ENCODE measurements at places on chromosomes 11 and 22.
A peak's percentile ranks its signal among the peaks of the same experiment; 100 is the strongest.

DNA sequence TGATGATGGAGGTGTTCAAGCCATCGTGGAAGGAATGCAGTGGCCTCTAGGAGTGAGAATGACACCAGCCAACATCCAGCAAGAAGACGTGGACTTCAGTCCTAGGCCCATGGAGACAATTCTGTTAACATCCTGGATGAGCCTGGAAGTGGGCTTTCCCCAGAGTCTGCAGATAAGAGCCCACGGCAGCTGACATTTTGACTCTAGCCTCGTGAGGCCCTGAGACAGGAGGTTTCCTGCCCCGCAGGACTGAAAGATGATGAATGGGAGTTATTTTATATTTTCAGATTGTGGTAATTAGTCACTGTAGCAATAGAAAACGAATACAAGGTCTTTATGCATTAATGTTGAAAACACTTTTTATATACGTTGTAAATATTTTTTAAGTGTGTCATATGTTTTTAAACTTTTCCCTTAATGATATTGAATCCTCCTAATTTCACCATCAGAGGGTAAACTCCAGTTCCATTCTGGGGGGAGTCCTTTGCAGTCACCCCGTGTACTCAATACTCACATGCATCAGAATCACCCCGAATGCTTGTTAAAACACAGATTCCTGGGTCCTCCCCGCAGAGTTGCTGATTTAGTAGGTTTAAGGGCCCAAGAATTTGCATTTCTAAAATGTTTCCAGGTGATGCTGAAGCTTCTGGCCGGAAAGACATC is 570 bp upstream of the TPCN2 start:
- H3K4me3 ChIP-seq = peak overlapping the region; percentile 86
- H3K27me3 ChIP-seq = no peaks in the 10 kb centered on the region
- H3K4me1 ChIP-seq = peaks cover 37% of the 10 kb centered on the region
- no peak for DNase-seq
- peak overlapping the region; percentile 87 for H3K27ac ChIP-seq

DNA sequence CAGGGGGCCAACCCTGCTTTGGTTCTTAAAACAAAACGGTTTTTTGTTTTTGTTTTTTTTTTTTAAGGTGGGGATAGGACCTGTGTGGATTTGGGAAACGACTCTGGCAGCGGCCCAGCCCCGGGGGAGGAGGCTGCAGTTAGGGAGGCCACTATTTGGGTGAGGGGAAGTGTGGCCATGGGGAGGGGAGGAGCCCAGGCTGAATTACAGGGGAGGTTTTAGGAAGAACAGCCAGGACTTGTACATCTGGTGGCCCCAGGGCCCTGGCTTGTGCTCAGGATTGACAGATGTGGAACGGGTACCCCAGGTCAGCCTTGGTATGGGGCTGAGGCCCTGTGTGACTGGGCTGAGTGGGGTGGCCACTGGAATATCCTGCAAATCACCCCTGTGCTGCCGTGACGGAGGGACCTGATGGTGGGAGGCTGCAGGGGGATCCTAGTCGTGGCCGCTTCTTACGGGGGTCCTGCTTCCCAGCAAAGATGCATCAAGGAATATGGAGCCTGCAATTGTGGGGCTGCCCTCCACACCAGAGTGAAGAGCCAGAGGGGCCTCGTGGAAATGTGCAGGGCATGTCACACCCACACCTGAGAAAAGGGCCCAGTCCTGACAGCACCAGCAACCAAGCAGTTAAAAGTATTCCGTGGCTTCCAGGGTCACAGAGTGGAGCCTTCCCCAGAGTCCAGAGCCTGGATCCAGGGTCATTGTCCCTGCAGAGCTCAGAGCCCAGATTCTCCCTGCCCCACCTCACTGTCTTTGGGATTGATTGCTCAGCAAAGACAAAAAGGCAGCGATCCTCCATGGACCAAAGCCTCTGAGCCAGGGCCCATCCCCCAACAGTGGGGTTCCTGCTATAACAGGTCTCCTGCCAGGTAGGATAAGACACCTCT is 55.2 kb upstream of the WNT7B start:
- DNase-seq = no peak
- H3K36me3 ChIP-seq = peaks cover 3% of the 10 kb centered on the region
- peaks cover 27% of the 10 kb centered on the region for H3K4me1 ChIP-seq
- no peak overlapping the region for H3K4me3 ChIP-seq
- H3K27me3 ChIP-seq = no peaks in the 10 kb centered on the region

- no peaks in the 10 kb centered on the region for H3K4me1 ChIP-seq
- DNase-seq = no peak
- H3K4me3 ChIP-seq = no peak overlapping the region
Observed at GRCh38 chr11:35318977-35319925, 100.1 kb downstream of the SLC1A2 start.

GRCh38 chr11:116421529-116422185 is 351.1 kb downstream of the BUD13 start:
- no peak overlapping the region for H3K27ac ChIP-seq
- no peak overlapping the region for H3K4me3 ChIP-seq
- no peaks in the 10 kb centered on the region for H3K36me3 ChIP-seq
- H3K27me3 ChIP-seq = peaks cover 6% of the 10 kb centered on the region
- DNase-seq = no peak
- H3K4me1 ChIP-seq = no peaks in the 10 kb centered on the region

DNA sequence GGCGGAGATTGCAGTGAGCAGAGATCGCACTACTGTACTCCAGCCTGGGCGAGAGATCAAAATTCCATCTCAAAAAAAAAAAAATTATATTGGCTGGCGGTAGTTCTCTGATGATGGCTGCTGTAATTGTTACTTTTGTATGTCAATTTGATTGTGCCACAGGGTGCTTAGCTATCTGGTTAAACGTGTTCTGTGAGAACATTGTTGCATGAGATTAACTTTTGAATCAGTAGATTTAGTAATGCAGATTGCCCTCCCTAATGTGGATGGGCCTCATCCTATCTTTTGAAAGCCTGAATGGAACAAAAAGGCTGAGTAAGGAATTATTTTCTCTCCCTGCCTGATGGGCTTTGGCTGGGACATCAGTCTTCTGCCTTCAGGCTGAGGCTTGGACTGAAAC is 654.2 kb downstream of the OPCML start:
- no peak overlapping the region for H3K27ac ChIP-seq
- no peaks in the 10 kb centered on the region for H3K27me3 ChIP-seq
- no peaks in the 10 kb centered on the region for H3K36me3 ChIP-seq
- H3K4me1 ChIP-seq = no peaks in the 10 kb centered on the region
- DNase-seq = no peak

DNA sequence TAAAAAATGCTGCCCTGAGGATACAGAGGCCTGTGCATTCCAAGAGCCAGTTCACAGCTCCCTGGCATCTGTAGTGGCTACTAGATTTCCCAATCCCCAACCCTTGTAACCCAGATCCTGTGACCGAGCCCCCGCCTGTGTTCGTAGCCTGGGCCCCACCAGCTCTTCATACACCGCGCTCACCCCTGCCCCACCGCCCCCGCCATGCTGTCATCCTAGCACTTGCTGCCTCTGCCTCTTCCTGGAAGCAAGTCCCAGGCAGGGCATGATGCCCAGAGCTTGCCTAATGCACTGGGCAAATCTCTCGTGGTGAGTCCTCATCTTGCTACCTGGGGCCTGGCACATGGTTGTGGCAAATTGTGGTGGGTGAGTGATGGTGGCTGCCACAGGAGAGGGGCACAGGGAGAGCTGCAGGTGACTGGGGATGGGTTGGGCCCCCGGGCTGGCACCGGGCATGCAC is 7.1 kb downstream of the MGAT3 start:
- H3K36me3 ChIP-seq = no peaks in the 10 kb centered on the region
- H3K27me3 ChIP-seq = no peaks in the 10 kb centered on the region
- no peak for DNase-seq
- no peak overlapping the region for H3K27ac ChIP-seq
- no peaks in the 10 kb centered on the region for H3K4me1 ChIP-seq
- H3K4me3 ChIP-seq = no peak overlapping the region

DNA sequence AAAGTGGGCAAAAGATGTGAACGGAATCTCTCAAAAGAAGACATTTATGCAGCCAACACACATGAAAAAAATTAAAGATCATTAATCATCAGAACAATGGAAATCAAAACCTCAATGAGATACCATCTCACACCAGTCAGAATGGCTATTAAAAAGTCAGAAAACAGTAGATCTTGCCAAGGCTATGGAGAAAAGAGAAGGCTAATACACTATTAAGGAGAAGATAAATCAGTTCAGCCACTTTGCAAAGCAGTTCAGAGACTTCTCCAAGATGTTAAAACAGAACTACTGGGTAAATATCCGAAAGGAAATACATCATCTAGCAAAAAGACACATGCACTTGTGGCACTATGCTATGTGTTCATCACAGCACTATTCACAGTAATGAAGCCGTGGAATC is 388.2 kb upstream of the LUZP2 start:
- H3K27ac ChIP-seq = no peak overlapping the region
- no peak for DNase-seq
- H3K36me3 ChIP-seq = no peaks in the 10 kb centered on the region
- no peaks in the 10 kb centered on the region for H3K4me1 ChIP-seq

DNA sequence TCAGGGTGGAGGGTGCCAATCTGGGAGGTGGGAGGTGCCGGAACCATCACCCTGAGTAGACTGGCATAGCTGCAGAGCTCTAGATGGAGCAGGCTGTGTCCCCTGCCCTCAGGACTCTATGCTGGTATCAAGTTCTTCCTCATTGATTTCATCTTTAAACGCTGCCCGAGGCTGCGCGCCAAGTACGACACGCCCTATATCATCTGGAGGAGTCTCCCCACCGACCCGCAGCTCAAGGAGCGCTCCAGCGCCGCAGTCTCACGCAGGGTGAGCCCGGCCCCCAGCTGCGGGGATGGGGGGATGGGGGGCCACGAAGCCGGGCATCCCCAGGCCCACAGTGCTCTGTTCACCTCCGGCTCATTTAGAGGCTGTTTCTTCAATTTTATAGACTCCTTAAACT is 52.5 kb downstream of the GRAMD4 start:
- H3K27ac ChIP-seq = no peak overlapping the region
- H3K4me1 ChIP-seq = no peaks in the 10 kb centered on the region
- no peak for DNase-seq
- H3K4me3 ChIP-seq = no peak overlapping the region

GRCh38 chr22:47151490-47151889 is 389.0 kb downstream of the TBC1D22A start:
- no peaks in the 10 kb centered on the region for H3K36me3 ChIP-seq
- H3K27ac ChIP-seq = no peak overlapping the region
- H3K4me1 ChIP-seq = peaks cover 3% of the 10 kb centered on the region
- no peaks in the 10 kb centered on the region for H3K27me3 ChIP-seq
- no peak overlapping the region for H3K4me3 ChIP-seq
- DNase-seq = no peak

- H3K4me1 ChIP-seq = peaks cover 9% of the 10 kb centered on the region
- no peak overlapping the region for H3K4me3 ChIP-seq
- no peak overlapping the region for H3K27ac ChIP-seq
- DNase-seq = no peak
- H3K36me3 ChIP-seq = peaks cover 30% of the 10 kb centered on the region
Observed at GRCh38 chr11:118364956-118365615, 5.7 kb downstream of the UBE4A start.

DNA sequence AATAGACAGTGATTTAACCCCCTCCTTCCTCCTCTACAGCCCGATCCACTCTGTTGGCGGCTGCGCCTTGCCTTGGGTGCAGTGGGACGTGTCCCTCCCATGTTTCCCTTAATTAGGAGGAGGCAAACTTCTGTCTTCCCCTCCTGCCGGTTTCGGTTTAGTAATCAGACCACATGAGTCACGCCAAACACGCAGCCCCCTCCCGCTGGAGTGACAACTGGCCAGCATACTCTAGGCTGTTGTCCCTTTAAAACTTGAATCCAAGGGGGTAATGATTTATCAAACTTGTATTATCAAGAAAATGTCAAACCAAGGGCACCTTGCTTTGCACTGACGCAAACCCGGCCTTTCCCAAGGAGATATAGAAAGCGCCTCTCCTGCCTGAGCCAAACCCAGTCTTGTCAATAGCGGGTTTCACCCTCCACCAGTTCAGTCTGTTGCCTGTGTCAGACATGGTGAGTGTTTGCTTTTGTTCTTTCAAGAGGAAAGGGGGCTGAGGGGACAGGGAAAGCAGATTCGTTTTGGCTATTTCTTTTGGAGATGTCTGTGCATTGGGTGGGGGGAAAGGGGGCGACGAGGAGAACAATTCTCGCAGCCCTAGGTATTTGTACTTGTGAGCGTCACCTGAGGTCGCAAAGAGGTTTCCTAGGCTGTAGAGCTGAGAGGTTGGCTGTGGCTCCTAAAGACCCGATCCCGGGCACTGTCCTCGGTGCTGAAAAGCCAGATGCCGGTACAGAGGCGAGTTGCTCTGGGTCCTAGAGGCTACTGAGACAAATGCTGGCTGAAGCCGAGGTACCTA is at the start of gene SLC6A5:
SLC6A5 (plus strand) TSS at position 388 of the 799 bp plus-strand sequence; CDS start at position 453, 65 bp downstream.
- no peak within 1 kb of the TSS for H3K27ac ChIP-seq
- DNase-seq = no peak
- H3K4me1 ChIP-seq = no peaks in the 10 kb centered on the region
- no peak within 1 kb of the TSS for H3K4me3 ChIP-seq

DNA sequence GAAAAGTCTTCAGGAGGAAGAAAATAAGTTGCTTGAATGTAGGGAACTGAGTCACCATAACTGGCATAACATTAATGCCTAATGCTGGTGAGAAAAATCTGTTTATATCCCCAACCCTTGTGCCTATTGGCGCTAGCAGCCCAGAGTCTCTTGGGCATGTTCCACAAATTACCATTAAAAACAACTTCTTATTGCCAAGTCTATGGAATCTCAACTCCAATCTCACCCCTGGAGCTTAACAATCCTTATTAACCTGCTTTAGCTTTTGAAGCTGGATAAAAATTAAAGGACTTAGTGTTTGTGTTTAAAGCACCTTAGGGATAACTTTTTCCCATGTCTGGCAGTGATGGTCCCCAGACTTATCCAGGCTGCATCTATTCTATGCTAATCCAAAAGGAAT is 143.0 kb downstream of the APIP start:
- no peak overlapping the region for H3K4me3 ChIP-seq
- no peaks in the 10 kb centered on the region for H3K36me3 ChIP-seq
- H3K4me1 ChIP-seq = no peaks in the 10 kb centered on the region
- no peak for DNase-seq

DNA sequence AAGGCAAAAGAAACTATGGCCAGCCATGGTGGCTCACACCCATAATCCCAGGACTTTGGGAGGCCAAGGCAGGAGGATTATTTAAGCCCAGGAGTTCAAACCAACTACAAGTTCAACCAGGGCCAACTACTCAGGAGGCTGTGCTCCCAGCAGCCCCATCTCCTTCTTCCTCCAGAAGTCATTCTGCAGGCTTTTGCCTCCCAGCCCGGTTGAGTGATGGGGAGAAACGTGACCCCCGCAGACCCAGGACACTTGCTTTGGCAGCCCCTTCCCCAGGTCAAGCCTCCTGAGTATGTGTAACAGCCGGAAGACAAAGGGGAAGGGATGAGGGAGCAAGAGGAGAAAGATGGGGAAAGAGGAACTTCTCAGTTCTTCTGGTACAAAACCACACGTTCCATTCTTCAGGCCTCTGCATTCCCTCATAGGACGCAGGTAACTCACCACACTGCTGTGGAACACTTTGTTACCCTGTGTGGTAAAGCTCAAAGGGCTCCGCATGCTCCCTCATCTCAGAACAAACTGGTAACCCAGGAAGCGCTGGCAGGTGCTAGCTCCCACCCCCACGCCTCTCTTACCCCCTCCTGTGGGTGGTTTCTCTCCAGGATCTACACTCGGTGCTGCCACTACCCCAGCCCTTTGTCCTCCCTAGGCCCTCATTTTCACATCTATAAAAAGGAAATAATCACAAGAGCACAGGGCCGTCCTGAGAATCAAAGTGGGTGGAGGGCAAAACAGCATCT is 4.0 kb downstream of the SULT4A1 start:
- DNase-seq = no peak
- H3K4me3 ChIP-seq = no peak overlapping the region
- H3K36me3 ChIP-seq = no peaks in the 10 kb centered on the region
- no peaks in the 10 kb centered on the region for H3K4me1 ChIP-seq
- H3K27me3 ChIP-seq = no peaks in the 10 kb centered on the region

- DNase-seq = no peak
- no peak overlapping the region for H3K4me3 ChIP-seq
- no peaks in the 10 kb centered on the region for H3K27me3 ChIP-seq
- peaks cover 3% of the 10 kb centered on the region for H3K4me1 ChIP-seq
- no peaks in the 10 kb centered on the region for H3K36me3 ChIP-seq
Observed at GRCh38 chr11:102788334-102788995, 8.0 kb upstream of the MMP10 start.
